NCI-H526 treated with DMSO at 0.1 percent for 48 hours (cell line): ENCODE measurements at places on chromosomes 11 and 22.

DNA sequence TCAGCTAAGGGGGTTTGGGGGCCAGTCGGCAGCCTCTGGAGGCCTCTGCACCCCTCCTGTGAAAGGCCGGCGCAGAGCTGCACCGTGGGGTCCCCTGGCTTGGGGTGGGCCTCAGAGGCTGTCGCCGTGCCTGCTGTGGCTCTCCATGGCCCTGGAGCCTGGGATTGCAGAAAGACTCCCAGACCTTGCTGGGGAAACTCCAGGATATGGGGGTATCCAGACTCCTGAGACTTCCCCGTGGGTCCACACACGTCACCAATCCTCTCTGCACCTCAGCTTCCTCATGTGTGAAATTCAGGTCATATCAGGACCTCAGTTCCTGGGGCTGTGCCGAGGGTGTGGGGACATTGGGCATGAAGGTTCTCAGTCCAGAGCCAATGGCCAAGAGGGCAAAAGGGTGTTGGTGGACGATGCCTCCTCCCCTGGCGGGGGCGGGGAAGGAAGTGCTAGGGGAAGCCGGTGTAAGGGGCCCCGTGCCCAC lies 97.1 kb downstream of the KCNQ1 start:
- no peak for DNase-seq

DNA sequence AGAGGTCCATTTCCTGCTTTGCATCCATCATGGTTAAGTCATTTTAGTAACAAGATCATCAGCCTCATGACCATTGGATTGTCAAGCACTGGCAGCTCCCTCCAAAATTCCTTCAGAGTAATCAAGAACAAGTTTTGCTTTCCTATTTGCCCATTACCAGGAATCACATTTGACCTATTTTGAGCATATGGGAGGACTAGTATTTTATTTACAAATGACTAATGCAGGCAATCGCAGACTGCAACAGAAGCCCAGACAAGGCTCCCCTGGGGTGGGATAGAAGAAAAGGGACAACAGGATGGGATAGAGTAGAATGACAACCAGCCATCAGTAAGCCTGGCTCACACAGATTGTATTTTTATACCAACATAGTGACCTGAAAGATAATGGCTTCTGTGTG lies 9.1 kb downstream of the MMP10 start:
- no peak for DNase-seq

GRCh38 chr11:68828957-68829356 lies 12.8 kb downstream of the CPT1A start:
- no peak for DNase-seq

DNA sequence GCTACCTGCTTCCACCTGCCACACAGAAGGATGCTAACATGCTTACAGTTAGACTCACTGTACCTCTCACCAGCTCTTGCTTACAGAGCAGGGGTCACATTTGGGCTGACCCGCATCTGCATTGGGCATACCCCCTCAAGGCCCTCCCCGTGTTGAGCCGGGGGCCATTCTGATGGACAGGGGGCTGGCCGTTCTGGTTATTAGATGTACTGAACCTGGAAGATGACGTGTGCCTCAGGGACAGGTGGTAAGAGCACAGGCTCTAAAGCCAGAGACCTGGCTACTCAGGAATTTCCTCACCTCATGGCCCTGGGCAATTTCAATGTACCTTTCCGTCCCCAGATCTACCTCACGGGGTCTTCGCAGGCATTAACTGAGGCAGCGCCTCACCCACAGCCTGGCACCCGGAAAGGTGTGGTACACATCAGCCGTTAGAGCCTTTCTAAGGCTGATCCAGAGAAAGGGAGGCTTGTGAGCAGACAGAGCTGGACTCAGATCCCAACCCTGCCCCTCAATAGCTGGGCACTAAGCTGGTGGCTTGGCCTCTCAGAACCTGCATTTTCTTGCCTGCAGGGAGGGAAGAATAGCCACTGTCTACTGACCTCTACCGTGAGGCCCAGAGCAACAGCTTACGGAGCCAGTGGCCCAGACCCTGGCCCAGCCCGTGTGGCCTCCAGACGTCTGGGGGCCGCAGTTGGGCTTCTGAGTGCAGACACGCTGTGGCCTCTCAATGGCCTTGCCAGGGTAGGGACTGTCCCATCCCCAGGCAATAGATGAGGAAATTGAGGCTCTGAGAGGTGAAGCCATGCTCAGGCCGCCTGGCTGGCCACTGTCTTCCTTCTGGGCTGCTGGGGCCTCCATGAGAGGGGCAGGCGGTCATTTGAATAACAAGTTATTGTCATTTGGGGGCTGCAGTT lies 100.6 kb downstream of the MORC2 start:
- DNase-seq, result no peak

GRCh38 chr11:94802501-94802900 lies 34.3 kb downstream of the AMOTL1 start:
- DNase-seq, result no peak

DNA sequence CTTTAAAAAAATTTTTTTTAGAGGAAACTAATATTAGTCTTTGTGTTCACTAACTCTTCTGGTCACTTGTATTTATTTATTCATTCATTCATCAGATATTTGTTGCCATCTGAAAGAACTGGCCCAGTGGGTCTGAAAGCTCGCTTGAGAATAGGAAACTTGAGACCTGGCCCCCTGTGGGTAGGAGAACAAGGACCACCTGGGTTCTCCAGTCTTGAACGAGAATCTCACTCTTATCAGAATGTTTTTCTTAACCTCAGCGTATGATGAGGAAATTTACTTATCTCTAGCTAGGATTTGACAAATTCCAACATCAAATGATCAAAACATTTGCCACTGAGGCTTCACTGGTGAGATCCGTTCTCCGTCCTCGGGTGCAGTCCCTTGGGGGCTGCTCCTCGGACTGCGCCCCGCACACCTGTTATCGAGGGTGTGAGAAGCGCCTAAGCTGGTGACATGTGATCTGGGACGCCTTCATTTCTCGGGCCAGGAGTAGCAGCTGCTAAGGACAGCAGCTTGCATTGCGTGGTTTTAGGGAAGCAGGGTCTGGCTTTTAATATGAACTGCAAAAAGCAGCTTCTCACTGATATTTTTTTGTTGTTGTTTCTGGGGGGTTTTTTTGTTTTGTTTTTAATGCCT lies 6.3 kb downstream of the C22orf31 start:
- no peak for DNase-seq

DNA sequence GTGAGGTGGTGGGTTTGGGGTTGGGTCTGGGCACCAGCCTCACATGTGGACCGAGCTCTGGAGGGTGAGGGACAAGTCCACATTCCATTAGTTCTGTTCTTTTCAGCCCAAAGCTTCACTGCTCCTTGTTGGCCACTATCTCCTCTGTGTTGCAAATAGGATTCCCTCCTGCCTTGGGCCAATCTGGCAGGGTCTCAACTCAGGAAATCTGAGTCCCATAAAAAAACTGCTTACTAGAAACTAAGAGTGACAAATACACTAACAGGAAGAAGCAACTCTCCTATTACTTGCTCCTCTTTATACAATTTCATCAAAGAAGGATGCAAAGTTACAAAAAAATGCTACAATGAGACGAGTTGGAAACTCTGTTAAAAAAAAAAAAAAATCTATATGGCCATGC lies 66.2 kb upstream of the CSNK1E start:
- DNase-seq, result no peak

DNA sequence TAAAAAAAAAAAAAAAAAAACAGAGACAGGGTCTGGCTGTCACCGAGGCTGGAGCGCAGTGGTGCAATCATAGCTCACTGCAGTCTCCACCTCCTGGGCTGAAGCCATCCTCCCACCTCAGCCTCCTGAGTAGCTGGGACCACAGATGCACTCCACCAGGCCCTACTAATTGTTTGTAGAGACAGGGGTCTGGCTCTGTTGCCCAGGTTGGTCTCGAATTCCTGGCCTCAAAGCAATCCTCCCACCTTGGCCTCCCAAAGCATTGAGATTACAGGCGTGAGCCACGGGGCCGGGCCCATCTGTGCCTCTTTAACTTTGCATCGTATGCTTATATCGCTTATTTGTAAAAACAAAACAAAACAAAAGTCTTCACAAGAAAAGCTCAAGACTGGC lies 3.1 kb downstream of the CPT1A start:
- DNase-seq, result no peak

- DNase-seq, result no peak
These were observed 65.5 kb downstream of the GGTLC2 start for GRCh38 chr22:22709719-22710445.

- DNase-seq, result no peak
These were observed 838 bp upstream of the MTFP1 start for GRCh38 chr22:30424534-30425326.

DNA sequence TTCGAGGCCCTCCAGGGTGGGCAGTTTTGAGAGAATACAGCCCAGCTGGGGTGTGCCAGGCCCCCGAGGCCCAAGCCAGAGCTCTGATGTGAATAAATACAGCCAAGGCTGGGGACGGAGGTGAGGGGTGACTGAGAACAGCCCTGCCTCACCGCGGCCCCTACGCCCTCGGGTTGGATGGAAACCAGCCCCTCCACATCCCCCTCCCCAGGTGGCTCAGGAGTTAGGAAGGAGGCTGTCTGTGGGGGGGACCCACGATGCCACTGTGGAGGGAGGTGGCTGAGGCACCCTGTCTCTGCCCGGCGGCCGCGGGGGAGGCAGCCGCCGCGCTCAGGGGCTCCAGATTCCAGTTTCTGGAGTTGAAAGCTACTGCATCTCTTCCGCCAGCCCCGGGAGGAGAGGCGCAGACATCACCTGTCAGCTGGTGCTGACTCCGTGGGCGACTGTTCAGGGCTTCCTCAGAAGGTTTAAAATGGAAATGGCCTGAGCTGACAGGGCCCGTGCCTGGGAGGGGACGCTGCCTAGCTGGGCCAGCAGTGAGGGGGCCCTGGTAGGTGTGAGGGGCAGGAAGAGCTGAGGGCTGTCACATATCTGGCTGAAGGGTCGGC lies 1.4 kb downstream of the FLRT1 start:
- no peak for DNase-seq

- DNase-seq, result no peak
These were observed 8.8 kb downstream of the CLMP start for GRCh38 chr11:123186286-123186685.

DNA sequence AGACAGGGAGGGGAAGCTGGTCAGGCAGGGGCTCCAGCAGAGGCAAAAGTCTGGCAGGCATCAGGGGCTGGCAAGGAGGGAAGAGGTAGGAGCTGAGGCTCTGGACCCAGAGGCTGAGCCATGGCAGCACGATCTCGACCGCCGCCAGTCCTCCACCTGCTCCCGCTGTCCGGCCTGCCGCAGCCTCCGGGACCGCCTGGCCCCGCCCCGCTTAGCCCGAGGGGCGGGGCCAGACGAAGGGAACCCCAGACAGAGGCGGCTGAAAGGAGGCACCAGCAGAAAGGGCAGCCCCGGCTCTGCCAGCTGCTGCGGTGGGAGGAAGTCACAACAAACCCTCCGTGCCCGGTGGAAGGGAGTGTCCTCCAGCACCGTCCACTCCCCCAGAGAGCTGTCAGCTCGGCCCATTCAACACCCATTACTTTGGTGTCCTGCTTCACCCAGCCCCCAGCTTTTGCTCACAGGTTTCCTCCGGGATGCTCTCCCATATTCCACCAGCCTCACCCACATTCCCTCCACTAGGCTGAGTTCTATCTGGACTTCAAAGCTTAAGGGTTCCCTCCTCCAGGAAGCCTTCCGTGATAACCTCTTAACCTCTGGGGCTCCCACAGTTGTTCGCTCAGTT lies at the start of gene MFNG:
Gene MFNG (minus strand): TSS at position 161 of the 622 bp plus-strand sequence. CDS start 207 bp downstream, outside the sequence.
- peak; percentile 39 for DNase-seq

DNA sequence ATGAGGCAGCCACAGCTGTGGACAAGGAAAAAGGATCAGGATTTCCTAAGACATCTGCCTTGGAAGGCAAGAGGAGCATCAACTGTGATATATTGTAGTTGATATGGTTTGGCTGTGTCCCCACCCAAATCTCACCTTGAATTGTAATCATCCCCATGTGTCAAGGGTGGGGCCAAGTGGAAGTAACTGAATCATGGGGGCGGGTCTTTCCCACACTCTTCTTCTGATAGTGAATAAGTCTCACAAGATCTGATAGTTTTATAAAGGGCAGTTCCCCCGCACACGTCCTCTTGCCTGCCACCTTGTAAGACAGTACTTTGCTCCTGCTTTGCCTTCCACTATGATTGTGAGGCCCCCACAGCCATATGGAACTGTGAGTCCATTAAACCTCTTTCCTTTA lies 10.2 kb downstream of the RIC8A start:
- no peak for DNase-seq

DNA sequence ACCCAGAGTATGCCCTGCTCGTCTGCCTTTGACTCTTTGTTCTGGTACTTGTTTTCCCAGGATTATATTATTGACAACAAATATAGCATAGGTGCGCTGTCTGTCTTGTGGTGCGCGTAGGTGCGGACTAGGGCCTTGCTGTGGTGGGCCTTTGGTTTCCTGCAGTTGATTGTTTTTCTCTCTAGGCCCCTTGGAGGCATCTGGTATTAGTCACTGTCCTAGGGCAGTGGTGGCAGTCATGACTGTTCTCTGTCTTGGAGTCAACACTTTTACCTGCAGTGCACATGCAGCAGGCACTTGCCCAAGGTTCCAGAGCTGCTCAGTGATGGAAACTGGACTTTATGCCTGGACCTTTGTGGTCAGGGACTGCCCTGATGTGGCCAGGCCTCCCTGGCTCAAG lies 18.6 kb downstream of the PPP6R2 start:
- DNase-seq, result no peak

GRCh38 chr11:75474240-75474639 lies 41.2 kb upstream of the KLHL35 start:
- DNase-seq, result no peak

GRCh38 chr22:32414191-32414590 lies 2.1 kb upstream of the RTCB start:
- DNase-seq, result no peak

DNA sequence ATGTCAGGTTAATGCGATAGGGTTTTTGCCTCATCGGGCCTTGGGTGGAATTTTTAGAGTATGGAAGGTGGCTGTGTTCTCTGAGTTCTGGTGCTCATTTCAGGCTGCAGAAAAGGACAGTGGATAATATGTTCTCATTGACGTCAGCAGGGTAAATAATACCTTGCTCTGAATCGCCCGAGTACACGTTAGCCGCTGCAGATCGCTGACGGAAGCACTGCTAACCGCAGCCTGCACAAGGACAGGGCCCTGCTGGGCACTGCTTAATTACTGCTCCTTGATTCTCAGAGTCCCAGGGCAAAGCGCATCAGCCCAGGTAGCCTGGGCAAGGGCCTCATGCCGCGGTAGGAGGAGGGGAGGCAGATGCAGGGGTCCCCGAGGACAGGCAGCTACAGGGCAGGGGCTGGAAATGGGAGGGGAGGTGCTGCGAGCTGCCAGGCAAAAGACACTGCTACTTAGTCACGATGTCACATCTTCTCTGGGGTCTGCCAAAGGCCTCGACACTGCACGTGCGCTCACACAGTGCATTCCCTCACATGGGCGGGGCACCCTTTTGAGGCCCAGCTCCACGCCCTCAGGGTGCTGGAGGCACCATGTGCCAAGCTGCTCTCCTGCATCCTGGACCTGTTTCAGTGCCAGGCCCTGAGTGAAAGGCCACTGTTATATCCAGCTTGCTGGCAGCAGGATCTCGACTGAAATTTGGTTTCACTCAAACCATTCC lies 35.2 kb downstream of the PPP2R1B start:
- DNase-seq, result peak; percentile 67

DNA sequence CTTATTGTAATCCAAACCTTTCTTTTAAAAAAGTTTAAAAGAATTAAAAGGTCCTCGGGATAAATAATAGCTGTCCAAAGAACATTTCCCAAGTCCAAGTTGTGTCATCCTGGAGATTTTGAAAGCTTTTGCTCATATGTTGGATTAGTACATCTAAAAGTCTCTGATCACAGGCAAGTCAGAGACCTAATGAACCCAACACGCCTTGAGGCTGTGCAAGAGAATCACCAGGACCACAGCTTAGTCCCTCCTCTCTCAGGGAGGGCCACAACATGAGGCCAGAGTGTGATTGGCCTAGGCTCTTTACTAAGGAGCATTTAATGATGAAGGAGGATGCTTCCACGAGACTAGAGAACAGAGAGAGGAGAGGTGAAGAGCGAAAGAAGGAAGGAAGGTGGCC lies 98.7 kb upstream of the OR5AK2 start:
- DNase-seq, result no peak
